ENCODE measurements at places on chromosomes 7 and 10. TPM values are rescaled to one million over a fixed set of nuclear protein-coding genes. Genes with fewer than 3 reads are reported as not detected.

GRCh38 chr10:131708225-131708880 is 192.5 kb upstream of the PPP2R2D start:
- DNase-seq: no peak

DNA sequence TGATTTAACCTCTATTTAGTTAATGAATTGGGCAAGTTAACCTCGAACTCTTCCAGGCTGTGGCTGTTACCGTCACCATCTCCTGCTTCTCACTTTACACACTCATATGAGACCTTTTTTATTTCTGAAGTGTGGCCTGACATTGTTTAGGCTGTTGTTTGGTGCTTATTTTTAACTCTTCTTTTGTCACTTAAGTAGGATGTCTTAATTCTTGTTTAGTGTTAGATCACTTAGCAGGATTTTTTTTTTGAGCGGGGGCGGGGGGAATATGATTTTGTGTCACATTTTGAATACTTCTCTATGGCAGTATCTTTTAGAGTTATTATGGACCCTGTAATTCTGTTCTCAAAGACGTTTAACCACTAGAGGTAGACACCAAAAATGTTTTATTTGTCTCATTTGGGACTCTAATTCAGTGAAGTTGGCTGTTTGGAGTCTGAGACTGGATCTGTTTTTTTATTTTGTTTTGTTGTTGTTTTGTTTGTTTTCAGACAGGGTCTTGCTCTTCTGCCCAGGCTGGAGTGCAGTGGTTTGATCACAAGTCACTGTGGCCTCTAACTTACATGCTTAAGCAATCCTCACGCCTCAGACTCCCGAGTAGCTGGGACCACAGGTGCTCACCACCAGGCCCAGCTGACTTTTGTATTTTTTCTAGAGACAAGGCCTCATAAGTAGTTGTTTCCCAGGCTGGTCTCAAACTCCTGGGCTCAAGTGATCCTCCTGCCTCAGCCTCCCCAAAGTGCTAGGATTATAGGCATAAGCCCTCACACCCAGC is 73.5 kb downstream of the CUX1 start:
- DNase-seq: no peak

GRCh38 chr7:21013765-21014539 is 227.3 kb upstream of the SP8 start:
- peak; percentile 75 for DNase-seq

Gene CPA2
- not detected for total RNA-seq

Gene ZNF467
- total RNA-seq: 4.1 TPM

Gene RTKN2
- total RNA-seq: 26.6 TPM

Gene MBLAC1
- 4.3 TPM for total RNA-seq

All from PC-3 (cell line).